ENCODE measurements at places on chromosomes 7 and 10.

DNA sequence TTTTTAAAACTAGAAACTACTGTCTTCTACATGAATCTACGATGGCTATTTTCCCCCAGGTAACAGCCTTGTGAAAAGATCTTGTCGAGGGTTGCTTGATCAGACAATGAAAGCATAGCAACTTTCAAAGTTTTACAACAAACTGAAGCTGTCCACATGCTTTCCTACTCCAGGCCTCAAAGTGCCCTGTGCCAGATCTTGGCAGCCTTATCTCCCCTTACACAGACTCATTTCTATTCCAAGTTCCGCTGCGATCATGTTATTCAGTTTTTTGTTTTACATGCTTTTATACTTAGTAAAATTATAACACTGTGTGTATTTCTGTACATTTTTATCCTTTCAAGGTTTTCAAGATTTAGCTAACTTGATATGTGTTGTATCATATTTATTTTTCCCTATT lies 661.7 kb upstream of the SORCS1 start:
- DNase-seq = no peak

GRCh38 chr7:155269766-155270585 lies 27.7 kb upstream of the INSIG1 start:
- no peak for DNase-seq

- DNase-seq = no peak
Observed at GRCh38 chr7:80288175-80289122, 153.8 kb downstream of the GNAI1 start.

DNA sequence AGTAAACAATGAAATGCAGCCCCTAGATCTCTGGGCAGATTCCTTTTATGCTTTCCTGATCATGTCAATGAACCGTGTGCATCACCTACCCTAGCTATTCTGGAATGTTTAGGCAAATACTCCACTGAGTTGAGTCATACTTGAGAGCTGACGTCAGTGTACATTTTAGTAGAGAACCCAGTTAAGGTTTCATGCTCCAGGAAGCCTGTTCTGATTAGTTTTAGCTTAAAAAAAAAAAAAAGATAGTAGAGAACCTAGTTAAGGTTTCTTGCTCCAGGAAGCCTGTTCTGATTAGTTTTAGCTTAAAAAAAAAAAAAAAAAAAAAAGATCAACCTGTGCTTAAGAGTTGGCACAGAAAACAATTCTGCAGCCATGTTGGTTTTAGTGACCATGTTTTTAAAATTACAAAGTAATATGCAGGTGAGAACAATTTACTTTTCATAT lies 3.7 kb upstream of the MCU start:
- no peak for DNase-seq

DNA sequence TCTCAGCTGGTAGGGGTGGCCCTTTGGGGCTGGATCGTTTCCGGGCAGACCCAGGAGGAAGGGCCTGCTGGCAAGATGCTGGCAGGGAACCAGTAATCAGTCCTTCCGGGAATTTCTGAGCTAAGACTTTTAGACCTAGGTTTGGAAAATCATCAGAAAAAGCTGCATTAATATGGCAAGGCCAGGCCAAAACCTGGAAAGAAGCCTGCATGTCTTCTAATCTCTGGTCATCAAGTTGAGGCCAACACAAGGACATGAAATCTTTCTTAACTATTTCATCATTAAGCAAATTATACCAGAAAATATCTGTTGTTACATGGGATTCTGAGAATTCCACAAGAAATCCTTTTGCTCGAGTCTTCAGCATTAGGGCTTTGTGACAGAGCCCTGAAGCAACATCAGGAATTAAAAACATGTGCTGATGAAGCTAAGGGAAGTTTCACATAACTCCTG lies 19.9 kb downstream of the CPA1 start:
- DNase-seq = no peak

- no peak for DNase-seq
Observed at GRCh38 chr10:48224296-48224695, 50.2 kb downstream of the FRMPD2 start.

DNA sequence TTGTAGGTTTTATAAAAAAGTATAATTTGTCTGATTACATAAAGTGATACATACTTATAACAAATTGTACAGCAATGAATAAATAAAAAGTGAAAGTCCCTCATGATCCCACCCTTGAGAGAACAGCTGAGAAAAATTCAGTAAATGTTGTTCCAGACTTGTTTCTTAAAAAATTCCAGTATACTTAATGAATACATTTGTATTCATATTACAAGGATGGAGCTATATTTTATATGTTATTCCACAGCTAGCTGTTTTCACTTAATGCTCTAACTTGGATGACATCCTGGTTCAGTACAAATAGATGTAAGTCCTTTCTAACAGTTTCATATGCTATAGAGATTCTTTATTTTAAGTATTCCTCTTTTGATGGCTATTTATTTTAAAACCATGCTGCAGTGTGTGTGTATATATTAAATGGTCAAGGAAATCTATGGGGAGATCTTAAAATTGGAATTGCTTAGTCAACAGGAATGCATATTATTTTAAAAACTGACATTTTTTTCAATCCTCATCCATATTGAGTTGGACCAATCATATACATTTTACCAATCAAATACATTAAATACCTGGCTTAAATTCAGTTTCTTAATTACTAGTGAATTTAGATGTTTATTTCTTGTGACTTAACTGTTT lies 8.9 kb downstream of the STAMBPL1 start:
- no peak for DNase-seq

DNA sequence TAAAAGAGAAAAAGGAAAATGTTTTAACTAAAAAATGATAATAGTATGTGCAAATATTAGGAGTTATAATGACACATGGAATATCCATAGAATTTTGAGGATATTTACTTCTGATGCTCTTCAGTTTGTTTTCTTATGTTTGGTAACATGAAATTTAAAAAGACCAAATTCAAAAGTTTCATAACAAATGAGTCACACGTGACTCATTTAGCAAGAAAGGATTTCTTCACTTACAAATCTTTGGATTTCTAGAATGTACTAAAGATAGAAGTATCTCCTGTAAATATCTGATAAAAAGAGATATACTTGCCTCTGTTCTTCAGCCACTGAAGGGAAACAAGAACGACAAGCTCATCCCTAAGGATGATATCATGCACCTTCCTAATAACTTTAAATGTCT lies 774.5 kb upstream of the LRRTM3 start:
- DNase-seq = no peak

- DNase-seq = no peak
Observed at GRCh38 chr10:18159557-18159956, 19.3 kb downstream of the CACNB2 start.

DNA sequence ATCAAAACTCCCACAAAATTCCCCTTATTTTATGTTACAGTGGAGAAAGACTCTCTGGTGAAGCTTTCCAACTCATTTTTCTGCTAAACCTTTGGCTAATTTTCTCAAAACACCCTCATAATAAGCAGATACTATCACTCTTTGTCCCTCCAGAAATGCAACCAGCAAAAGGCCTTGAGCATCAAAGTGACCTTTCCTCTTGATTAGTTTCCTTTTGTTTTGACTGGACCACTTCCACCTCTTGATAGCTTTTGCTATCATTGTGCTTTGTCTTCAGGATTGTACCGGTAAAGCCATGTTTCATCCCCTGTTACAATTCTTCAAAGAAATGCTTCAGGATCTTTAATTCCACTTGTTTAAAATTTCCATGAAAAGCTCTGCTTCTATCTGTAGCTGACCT lies 115.1 kb upstream of the SLC13A1 start:
- DNase-seq = no peak

DNA sequence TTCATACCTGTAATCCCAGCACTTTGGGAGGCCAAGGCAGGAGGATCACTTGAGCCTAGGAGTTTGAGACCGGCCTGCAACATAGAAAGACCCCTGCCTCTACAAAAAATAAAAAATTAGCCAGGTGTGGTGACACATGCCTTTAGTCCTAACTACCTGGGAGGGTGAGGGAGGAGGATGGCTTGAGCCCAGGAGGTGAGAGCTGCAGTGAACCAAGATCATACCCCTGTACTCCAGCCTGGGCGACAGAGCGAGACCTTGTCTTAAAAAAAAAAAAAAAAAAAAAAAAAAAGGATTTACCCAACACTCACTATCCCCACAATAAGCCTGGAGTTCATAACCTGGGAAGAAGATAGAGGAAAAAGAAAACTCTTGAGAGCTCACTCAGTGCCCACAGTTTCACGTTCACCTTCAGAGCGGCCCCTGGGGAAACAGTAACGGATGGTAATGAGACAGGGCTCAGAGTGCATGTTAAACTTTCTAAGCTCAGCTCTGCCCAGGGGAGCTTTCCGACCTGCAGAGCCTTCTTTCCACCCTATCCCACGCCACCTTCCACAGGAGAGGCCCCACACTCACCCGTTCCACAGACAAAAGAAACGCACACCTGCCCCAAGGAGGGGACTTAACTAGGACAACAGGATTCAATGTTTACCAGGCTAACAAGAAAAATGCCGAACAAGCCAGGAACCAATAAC lies 259.8 kb upstream of the KLF14 start:
- DNase-seq = no peak

GRCh38 chr7:144982133-144982532 lies 146.3 kb upstream of the TPK1 start:
- no peak for DNase-seq

- DNase-seq = no peak
Observed at GRCh38 chr7:73699370-73700068, 16.1 kb downstream of the BUD23 start.

DNA sequence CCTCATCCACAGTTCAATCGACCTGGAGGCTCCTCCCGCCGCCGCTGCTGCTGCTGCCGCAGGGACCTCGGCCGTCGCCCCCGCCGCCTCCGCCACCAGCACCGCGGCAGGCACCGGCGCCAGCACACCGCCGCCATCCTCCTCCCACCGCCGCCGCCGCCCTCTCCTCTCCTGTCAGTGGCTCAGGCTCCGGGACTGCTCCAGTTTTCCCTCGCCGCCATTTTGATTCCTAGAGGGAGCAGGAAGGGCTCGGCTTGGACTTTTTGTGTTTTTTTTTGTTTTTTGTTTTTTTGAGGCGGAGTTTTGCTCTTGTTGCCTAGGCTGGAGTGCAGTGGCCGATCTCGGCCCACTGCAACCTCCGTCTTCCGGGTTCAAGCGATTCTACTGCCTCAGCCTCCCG lies 3.0 kb upstream of the MCM10 start:
- no peak for DNase-seq

DNA sequence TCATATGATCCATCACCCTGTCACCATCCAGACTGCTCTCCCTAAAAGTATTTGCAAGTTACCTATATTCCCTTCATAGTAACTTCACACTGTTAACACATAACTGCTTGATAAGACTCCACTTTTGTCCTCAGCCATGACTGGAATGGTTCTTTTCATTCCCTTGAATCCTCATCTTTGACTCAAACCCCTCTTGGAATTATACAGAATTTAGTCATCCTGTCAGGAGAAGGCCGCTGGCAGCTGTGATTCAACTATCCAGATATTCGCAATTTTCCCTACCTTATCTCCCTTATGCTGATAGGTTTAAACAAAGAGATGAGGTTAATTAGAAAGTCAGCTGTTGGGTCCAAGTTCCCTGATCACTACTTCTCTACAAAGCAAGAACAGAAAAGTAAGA lies 143.0 kb upstream of the HPS1 start:
- DNase-seq = no peak

DNA sequence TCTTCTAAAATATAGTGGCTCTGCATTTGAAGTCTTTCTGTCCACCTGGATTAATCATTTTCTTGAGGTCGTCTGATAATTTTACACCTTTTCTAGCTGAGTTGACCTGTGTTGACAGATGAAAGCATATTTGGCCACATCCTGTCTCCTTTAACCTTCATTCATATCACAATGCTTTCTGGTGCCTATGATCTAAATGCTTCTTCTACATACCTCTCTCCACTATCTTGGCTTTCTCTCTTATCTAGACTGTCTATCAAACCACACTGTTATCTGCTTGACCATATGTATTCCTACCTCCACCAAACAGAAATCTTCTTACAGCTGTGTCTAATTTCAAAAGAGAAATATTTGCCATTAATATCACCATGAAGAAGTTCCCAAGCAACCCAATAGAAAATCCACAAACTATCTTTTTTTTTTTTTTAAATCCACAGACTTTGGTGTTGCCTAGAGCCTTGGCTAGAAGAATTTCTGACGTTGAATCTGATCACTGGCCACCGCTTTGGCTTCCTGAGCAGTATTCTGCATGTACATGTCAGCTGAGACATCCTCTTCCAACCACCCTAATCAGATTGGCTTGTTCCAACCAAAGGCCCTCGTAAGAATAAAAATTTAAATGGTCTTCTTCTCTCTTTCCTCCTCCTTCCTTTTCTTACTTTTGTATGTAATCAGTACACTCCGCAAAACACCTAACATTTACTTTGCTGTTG lies 66.3 kb upstream of the SP4 start:
- no peak for DNase-seq

DNA sequence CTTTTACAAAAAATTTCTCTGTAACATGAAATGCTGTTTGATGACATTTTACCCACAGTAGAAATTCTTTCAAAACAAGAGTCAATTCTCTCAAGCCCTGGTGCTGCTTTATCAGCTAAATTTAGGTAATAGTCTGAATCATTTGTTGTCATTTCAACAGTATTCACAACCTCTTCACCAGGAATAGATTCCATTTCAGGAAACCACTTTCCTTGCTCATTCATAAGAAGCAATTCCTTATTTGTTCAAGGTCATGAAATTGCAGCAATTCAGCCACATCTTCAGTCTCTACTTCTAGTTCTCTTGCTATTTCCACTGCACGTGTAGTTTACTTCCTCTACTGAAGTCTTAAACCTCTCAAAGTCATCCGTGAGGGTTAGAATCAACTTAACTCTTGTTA lies 14.1 kb downstream of the STAG3 start:
- DNase-seq = no peak

- DNase-seq = no peak
Observed at GRCh38 chr10:1177936-1178335, 121.8 kb downstream of the WDR37 start.

GRCh38 chr10:107859065-107859464 lies 694.6 kb upstream of the SORCS1 start:
- no peak for DNase-seq

- DNase-seq = no peak
Observed at GRCh38 chr10:43209651-43210141, 57.2 kb downstream of the RASGEF1A start.

- no peak for DNase-seq
Observed at GRCh38 chr7:69898189-69898588, 299.9 kb downstream of the AUTS2 start.

GRCh38 chr7:12211711-12212485 lies 804 bp downstream of the TMEM106B start:
- no peak for DNase-seq

GRCh38 chr10:26365681-26366358 lies 72.3 kb upstream of the APBB1IP start:
- DNase-seq = no peak
